NCI-H510A treated with DMSO at 0.1 percent for 48 hours (cell line): ENCODE measurements at places on chromosomes 11 and 22.
A peak's percentile ranks its signal among the peaks of the same experiment; 100 is the strongest.

DNA sequence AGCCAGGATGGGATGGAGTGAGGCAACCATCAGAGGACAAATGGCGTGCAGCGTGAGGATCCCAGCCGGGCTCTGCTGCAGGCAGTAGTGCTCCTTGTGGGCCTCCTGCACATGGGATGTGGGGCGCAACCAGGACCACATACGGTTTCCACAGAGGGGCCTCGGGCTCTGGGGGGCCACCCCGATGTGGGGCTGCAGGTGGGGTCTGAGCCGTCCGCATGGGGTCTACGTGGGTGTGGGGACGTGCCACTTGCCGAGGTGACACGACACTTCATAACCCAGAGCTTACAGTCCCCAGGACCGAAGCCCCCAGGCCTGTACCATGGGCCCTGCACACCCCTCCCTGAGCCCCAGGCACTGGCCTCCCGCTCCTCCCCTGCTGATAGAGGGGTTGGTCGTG lies 10.8 kb downstream of the TTLL8 start:
- DNase-seq, result no peak

GRCh38 chr11:71119656-71120269 lies 132.6 kb downstream of the SHANK2 start:
- no peak for DNase-seq

GRCh38 chr11:65699306-65699705 lies 12.7 kb upstream of the KAT5 start:
- no peak for DNase-seq

DNA sequence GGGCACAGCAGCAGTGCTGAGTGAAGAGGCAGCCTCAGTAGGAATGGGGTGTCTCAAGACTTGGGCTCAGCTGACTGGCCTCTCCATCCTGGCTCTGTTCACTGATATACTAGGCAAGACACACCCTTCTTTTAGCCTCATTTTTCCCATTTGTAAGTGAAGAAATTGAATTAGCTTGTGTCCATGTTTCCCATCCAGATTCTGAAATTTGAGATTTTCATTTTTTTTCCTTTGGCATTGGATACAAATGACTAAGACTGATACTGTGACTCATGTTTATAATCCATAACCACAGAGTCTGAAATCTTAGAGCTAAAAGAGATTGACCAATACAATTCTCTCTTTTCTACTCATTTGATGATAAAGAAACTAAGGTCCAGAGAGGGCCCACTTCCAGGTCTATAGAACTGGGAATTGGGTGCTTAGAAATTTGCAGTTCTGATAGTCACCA lies 110.9 kb downstream of the KCNC1 start:
- no peak for DNase-seq

- DNase-seq, result no peak
Observed at GRCh38 chr22:44930016-44930710, 79.6 kb downstream of the PHF21B start.

- no peak for DNase-seq
Observed at GRCh38 chr11:11105361-11105760, 247.5 kb upstream of the ZBED5 start.

DNA sequence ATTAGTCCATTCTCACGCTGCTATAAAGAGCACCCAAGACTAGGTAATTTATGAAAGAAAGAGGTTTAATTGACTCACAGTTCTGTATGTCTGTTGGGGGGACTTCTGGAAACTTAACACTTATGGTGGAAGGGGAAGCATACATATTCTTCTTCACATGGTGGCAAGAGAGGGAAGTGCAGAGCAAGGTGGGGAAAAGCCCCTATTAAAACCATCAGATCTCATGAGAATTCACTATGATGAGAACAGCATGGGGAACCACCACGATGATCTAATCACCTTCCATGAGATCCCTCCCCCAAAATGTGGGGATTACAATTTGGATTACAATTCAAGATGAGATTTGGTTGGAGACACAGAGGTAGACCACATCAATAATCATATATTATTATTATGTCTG lies 25.7 kb downstream of the CEP57 start:
- DNase-seq, result no peak

GRCh38 chr11:47997063-47998053 lies 17.0 kb downstream of the PTPRJ start:
- no peak for DNase-seq

- peak; percentile 4 for DNase-seq
Observed at GRCh38 chr11:26286472-26287066, 45.4 kb upstream of the ANO3 start.

GRCh38 chr11:115499241-115499799 lies 4.9 kb downstream of the CADM1 start:
- DNase-seq, result no peak

DNA sequence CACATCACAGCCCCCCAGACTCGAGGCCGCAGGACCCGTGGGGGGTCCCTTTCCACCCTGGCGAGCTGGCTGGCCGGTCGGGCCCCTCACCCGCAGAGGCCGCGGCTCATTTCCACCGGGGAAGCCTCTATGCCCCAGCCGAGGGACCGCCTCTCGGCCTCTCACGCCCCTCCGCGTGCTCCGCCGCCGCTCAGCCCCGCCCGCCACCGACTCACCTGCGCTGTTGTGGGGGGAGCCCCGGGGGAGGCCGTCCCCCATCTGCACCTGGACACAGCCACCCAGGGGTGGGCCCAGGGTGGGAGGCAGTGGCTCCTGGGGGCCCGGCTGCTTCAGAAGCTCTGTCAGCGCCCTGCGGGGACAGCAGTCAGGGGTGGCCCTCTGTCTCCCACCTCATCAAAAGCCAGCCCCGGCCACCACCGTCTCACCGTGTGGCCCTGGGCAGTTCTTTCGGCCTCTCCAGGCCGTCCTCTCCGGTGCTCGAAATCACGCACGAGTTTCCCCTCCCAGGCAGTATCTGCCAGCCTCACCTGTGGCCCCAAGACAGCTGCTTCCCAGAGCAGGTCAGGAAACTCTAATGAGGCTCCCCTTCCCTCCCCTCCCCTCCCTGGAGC lies 3.8 kb downstream of the SHISA8 start:
- DNase-seq, result no peak

- DNase-seq, result no peak
Observed at GRCh38 chr11:121525376-121525775, 72.6 kb upstream of the SORL1-AS1 start.

GRCh38 chr11:5666402-5666793 lies 18.5 kb downstream of the TRIM5 start:
- peak; percentile 14 for DNase-seq

DNA sequence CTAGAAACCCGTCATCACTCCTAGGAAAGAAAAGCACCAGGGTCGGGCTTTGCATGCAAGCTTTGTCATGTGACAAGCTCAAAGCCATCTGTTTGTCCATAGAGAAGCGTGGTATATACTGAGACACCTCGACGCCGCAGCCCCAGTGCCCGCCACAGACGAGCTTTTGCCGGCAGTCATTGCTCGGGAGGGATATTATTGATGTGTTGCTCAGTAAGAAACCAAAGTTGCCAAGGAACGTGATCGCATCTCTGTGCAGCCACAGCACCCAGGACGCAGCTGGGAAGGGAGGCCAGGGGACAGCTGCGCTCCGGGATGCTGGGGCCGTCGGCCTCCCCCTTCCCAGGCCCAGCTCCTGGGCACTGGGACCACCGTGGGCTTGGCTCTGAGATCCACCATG lies 89.5 kb upstream of the KCNQ1OT1 start:
- no peak for DNase-seq

- DNase-seq, result no peak
Observed at GRCh38 chr11:96112192-96113128, 188.6 kb upstream of the MTMR2 start.

DNA sequence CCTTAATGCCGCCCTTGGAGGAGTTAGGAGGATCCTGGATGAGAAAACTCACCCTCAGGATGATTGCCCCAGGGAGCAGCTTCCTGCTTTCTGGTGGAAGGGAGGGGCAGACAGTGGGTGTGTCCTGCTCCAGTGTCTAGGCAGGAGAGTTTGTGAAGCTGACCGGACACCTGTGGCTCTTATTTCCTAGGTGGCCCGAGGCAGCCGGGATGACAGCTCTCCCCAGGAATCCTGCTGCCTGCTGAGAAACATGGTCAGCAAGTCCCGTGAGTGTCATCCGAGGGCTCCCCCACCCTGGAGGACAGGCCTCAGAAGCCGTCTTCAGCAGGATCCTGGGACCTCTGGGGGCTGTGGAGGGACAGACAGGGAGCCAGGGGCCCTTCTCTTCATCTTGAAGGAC lies 50.4 kb downstream of the ST3GAL4 start:
- peak; percentile 58 for DNase-seq

- DNase-seq, result no peak
Observed at GRCh38 chr11:118619444-118620197, 12.2 kb downstream of the PHLDB1 start.

DNA sequence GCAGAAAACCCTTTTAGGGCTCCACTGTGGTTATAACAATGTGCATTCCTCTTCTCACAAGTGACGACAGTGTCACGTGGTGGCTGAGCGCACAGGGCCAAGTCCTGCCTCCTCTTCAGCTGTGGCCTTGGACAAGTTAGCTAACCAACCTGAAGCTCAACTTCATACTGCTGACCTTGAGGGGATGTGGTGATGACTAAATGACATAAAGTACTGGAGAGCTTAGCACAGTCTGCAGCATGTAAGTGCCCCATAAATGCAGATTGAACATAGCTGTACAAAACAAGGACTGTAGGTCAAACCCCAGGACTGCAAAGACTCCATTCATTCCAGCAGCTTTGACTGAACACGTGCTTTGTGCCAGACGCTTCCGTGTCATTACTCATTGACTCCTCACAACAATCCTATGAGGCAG lies 20.1 kb upstream of the MRGPRX2 start:
- DNase-seq, result no peak

DNA sequence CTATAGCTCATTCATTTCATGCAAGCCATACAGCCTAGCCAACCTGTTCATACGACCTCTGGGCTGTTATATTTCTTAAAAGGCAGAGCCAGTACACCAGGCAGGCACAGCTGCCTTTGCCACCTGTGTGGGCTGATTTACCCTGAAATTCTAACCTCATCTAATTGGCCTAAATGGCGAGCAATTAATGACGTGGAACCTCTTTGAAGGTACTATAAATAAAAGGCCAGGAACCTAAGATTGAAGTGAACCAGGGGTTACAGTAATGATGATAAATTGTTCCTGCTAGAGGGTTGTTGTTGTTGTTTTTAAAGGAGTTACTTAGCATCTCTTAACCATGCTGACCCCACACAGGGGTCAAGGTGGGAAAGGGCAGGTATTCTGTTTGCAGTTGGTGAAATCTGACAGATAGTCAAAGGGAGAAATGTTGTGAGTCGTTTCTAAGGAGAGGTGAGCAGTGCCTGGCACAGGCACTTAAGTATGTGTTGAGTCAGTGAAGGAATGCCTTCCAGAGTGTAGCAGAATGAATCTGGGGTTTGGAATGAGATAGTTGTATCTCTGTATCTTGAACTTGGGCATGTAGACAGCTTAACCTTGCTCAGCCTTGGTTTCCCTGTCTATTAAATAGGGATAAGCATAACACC lies 213.5 kb upstream of the NAV2 start:
- DNase-seq, result no peak
